Spinal cord (tissue), 10 donors: ENCODE measurements at places on chromosomes 2 and 18. TPM values are rescaled to one million over a fixed set of nuclear protein-coding genes. Genes with fewer than 3 reads are reported as not detected.

DNA sequence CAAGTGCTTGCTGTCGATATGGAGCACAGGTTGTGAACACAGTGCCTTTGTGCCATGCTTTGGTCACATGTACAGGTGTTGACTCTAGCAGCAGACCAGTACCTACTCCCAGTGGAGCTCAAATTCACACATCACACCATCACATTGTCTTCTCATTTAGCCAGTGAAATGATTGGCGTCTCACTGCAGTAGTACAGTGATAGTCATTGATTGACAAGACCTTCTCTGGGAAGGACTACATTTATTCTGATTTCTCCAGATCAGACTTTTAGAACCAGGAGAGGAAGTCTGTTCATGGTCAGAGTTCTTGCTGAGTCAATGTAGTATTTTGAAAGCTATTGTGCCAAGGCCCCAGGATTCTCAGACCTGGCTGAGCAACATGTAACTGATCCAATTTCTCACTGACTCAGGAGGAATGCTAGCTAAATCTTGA is 75.2 kb downstream of the FMNL2 start:
- no peaks in the 10 kb centered on the region for H3K27me3 ChIP-seq
- no peak overlapping the region for H3K4me3 ChIP-seq
- H3K27ac ChIP-seq: no peak overlapping the region
- peaks cover 9% of the 10 kb centered on the region for H3K4me1 ChIP-seq
- no peaks in the 10 kb centered on the region for H3K36me3 ChIP-seq

- no peaks in the 10 kb centered on the region for H3K27me3 ChIP-seq
- H3K4me3 ChIP-seq: no peak overlapping the region
- no peak for DNase-seq
- H3K27ac ChIP-seq: no peak overlapping the region
- H3K4me1 ChIP-seq: no peaks in the 10 kb centered on the region
- H3K36me3 ChIP-seq: no peaks in the 10 kb centered on the region
Observed at GRCh38 chr18:72878143-72878542, 10.4 kb upstream of the NETO1 start.

The ADI1 gene
- total RNA-seq: 28.8 TPM

DNA sequence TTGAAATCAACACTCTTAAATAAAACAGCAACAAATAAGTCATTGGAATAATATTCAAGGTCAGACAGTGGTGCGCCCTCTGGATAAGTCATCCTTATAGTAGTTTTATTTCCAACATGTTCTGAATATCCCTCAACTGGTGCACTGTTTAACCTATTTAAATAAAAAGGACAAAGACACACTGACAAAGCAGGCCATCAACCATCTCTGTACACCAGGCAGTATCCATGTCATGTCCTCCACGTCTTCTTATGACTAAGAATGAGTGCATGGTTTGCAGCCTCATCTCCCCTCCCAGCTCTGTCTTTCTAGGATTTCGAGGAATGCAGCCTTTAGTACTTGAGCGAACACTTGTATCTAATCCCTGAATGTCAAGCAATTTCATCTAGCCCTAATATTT is 42.4 kb downstream of the ST3GAL5 start:
- H3K36me3 ChIP-seq: peaks cover 47% of the 10 kb centered on the region
- H3K4me3 ChIP-seq: no peak overlapping the region
- DNase-seq: no peak
- H3K27me3 ChIP-seq: no peaks in the 10 kb centered on the region
- peaks cover under 1% of the 10 kb centered on the region for H3K4me1 ChIP-seq

The RASGRP3 gene
- total RNA-seq: 23.4 TPM

- DNase-seq: no peak
- no peaks in the 10 kb centered on the region for H3K27me3 ChIP-seq
- no peaks in the 10 kb centered on the region for H3K4me1 ChIP-seq
- H3K27ac ChIP-seq: no peak overlapping the region
- H3K4me3 ChIP-seq: no peak overlapping the region
- peaks cover 47% of the 10 kb centered on the region for H3K36me3 ChIP-seq
Observed at GRCh38 chr2:127961729-127962128, 66.1 kb downstream of the SAP130 start.

DNA sequence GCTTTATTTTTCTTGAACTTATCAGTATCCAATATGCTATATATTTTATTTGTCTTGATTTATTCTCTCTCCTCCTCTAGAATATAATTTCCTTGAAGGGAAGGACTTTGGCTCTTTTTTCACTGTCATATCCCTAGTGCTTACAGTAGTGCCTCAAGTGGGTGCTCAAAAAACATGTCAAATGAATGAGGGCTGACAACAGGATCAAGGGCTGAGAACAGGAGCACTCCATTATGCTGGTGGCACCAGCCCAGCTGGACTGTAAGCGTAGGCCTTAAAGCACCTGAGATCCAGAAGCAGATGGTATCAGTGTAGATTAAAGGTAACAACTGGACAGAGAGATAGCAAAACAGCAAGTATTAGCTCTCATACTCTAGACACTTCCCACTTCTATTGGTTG is 46.3 kb downstream of the PMS1 start:
- no peak overlapping the region for H3K27ac ChIP-seq
- no peaks in the 10 kb centered on the region for H3K27me3 ChIP-seq
- no peak for DNase-seq

DNA sequence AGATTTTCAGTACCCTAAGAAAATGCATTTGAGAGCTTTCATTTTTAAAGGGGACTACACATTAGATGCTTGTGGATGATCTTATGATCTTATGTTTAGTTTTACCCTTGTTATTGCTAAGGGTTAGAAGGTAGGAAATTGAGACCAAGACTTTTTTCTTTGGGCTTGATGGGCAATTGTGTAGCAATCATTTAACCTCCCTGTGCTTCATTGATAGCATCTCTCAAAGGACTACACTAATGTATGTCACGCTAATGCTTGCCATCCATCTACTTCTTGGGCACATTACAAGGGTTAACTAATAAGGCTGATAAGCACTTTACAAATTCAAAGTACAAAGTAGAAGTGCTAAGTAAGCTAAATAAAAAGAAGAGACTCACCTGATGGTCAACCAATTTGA is 189.3 kb upstream of the LRP1B start:
- no peaks in the 10 kb centered on the region for H3K27me3 ChIP-seq
- no peaks in the 10 kb centered on the region for H3K36me3 ChIP-seq
- H3K4me1 ChIP-seq: no peaks in the 10 kb centered on the region
- no peak overlapping the region for H3K27ac ChIP-seq

DNA sequence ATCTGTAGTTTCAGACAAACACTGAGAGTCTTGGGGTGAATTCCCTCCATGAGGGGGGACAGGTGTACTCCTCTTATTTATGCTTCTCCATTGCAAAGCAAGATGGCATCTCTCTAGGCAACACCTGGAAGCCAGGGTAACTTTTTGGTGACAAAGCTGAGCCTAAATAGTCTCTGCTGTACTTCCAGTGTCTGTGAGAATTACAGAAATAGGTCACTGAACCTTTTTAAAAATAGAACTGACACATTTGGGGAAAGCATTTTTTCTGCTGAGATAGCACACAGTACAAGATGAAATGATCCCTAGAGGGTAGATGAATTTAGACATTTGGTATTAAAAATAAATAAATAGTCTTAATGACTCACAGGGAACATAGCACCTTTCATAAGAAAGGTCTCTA is 71.7 kb upstream of the SP3 start:
- no peaks in the 10 kb centered on the region for H3K36me3 ChIP-seq
- H3K27me3 ChIP-seq: peaks cover 3% of the 10 kb centered on the region
- no peak for DNase-seq
- H3K4me1 ChIP-seq: peaks cover 9% of the 10 kb centered on the region
- H3K4me3 ChIP-seq: no peak overlapping the region
- no peak overlapping the region for H3K27ac ChIP-seq

DNA sequence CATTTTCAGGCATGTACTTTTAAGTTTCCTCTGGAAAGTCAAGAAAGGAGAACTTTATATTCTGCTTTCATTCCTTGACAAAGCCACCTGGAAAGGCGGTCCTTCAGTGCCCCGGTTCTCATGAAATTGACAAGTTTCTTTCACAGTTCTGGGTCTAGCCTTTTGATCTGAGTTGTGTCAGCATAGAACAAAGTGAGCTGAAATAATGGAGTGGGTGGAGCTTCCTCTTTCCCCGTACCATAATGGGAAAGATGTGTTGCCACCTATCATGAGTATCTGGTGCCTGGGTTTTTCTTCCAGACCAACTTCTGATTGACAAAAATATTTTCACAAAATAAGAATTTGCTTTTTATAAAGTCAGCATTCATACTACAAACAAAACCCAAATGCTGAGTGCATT is 49.3 kb downstream of the PTRHD1 start:
- peaks cover 5% of the 10 kb centered on the region for H3K36me3 ChIP-seq
- H3K4me3 ChIP-seq: no peak overlapping the region
- H3K27ac ChIP-seq: no peak overlapping the region
- no peaks in the 10 kb centered on the region for H3K27me3 ChIP-seq
- no peaks in the 10 kb centered on the region for H3K4me1 ChIP-seq

DNA sequence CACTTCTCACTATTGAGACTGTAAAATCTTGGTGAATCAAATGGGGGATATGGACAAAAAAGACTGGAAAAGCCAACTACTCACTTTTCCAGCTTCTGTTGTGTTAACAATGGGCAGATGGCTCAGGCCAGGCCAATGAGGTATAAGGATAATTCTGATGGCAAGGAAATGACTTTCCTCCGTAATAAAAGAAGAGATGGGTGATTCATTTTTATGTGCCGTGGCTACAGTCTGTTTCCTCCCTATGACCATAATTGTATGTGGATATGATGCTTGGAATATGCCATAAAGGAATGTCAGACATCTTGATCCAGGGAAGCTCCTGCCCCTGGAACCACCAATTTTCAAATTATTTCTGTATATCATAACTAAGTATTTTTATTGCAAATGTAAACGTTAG is 406.8 kb downstream of the CCDC85A start:
- DNase-seq: no peak
- H3K36me3 ChIP-seq: no peaks in the 10 kb centered on the region
- no peaks in the 10 kb centered on the region for H3K27me3 ChIP-seq
- no peaks in the 10 kb centered on the region for H3K4me1 ChIP-seq
- no peak overlapping the region for H3K27ac ChIP-seq

DNA sequence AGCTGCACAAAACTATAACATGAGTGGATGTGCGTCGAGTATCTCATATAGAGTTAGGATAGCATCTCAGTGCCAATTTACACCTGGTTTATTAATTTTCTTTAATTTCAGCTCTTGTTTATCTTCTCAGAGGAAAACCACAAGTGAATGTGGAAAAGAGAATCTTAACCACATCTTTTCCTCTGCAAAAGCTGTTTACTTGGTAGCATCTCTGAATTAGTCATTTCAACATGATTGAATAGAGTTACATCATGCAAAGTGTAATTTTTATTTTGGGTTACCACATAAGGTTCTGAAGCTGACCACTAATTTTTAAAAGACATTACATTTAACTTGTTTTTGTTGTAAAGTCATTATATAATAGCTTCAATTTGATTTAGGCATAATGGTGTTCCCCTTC is 83.8 kb upstream of the FAM237A start:
- H3K4me3 ChIP-seq: no peak overlapping the region
- no peak overlapping the region for H3K27ac ChIP-seq
- DNase-seq: no peak

- no peak for DNase-seq
- no peaks in the 10 kb centered on the region for H3K27me3 ChIP-seq
- H3K4me1 ChIP-seq: no peaks in the 10 kb centered on the region
Observed at GRCh38 chr2:12050396-12050795, 304.0 kb downstream of the LPIN1 start.

The UNC80 gene
- total RNA-seq: 37.8 TPM

DNA sequence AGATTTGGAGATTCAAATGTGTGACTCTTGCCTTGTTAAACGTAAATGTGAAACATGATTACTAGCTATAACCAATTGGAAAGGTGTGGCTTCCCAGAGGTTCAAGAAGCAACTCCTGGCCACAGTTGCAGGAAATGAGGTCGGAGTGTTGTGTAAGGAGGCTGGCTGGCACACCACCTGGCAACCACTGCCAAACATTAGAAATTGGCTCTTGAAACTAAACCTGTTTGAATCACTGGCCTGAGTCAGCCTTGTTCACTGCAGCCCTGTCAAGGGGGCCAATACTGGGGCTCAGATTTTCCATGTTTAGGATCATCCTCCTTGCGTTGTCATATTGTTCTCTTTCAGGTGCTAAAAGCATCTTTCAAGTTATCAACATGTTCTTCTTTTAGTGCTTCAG is 206.3 kb downstream of the ARL6IP6 start:
- H3K27me3 ChIP-seq: no peaks in the 10 kb centered on the region
- peaks cover 5% of the 10 kb centered on the region for H3K4me1 ChIP-seq
- no peak overlapping the region for H3K27ac ChIP-seq
- no peak for DNase-seq
- no peaks in the 10 kb centered on the region for H3K36me3 ChIP-seq

GRCh38 chr2:196839574-196839973 is 30.4 kb upstream of the C2orf66 start:
- no peak overlapping the region for H3K27ac ChIP-seq
- DNase-seq: no peak
- peaks cover 11% of the 10 kb centered on the region for H3K36me3 ChIP-seq
- no peaks in the 10 kb centered on the region for H3K4me1 ChIP-seq

- H3K27ac ChIP-seq: no peak overlapping the region
- H3K27me3 ChIP-seq: no peaks in the 10 kb centered on the region
- DNase-seq: no peak
- H3K36me3 ChIP-seq: no peaks in the 10 kb centered on the region
- H3K4me3 ChIP-seq: no peak overlapping the region
Observed at GRCh38 chr2:68336192-68336591, 16.4 kb upstream of the CNRIP1 start.
